Psoas muscle (tissue), 8 donors: ENCODE measurements at places on chromosomes 11 and 22. TPM values are rescaled to one million over a fixed set of nuclear protein-coding genes. Genes with fewer than 3 reads are reported as not detected.

DNA sequence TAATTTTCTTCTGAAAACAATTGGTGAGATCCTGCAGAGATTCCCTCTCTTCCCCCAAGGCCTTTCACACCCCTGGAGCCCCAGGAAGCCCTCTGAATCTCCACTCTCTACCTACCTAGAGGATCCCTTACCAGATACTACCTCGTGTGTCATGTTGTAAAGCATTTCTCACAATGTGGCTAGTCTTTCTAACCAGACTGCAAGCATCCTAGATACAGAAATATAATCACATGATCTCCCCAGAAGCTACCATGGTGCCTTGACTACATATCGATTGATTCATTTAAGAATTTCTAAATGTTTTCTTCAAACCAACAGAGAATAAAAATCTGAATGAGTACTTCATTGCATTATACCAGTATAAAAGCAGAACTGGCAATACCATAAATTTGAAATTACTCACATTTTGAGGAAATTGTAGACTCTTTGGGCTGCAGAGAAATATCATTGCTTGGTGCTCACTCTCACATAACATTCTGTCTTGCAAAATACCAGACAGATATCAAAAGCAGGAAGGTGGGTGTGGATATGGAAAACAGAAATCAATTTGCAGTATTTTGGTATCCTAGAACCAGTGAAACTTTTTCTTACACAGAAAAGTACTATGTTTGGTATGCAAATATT, 113.5 kb downstream of the MAML2 start:
- DNase-seq = no peak

GRCh38 chr11:117909611-117910382, 19.4 kb downstream of the TMPRSS13 start:
- peak; percentile 19 for DNase-seq

GRCh38 chr11:78982473-78982872, 407.8 kb upstream of the NARS2 start:
- DNase-seq = no peak

GRCh38 chr22:46499805-46500189, 37.6 kb downstream of the CELSR1 start:
- no peak for DNase-seq

The DKK3 gene
- 5.6 TPM for total RNA-seq

The UQCR10 gene
- total RNA-seq = 247 TPM

GRCh38 chr11:76269247-76269646, 62.9 kb upstream of the WNT11 start:
- peak; percentile 80 for DNase-seq
